ENCODE measurements at places on chromosomes 2 and 18.
A peak's percentile ranks its signal among the peaks of the same experiment; 100 is the strongest.

DNA sequence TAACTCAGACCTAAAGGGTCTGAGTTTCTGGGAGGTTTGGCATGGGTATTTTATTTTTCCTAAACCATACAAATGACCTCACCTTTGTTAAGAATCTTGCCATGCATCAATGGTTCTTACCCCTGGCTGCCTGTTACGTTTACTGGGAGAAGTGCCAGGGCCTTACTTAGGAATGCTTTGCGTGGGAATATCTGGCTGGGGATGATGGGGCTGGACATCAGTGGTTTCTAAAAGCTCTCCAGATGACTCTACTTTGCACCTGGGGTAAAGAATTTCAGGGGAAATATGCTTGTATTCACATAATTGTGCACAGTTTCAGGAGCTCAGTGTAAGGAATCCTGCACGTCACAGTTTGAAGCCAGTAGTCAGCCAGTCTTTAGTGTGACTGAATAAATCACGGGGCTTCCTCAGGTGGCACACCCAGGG lies 18.2 kb upstream of the DAW1 start:
- peak; percentile 81 for DNase-seq

GRCh38 chr18:2891526-2892431 lies 45.0 kb downstream of the EMILIN2 start:
- no peak for DNase-seq

DNA sequence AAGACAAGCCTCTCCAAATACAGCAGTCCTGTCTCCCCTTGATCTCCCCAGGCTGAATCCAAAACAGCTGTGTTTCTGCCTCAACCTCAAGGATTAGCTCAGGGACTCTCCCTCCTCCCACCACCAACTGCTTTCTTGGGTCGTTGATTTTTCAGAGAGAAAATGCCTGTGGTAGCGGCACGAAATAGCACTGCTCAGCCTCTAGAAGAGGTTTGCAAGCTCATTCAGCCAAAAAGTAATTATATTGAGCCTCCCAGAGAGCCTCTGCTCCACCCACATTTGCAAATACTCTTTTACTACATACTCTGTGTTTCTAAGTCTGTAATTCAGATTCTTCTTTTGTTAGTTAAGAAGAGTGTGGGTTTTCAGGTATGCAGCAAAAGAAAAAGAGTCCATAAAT lies 396.4 kb upstream of the TNP1 start:
- peak; percentile 78 for DNase-seq

GRCh38 chr2:174877751-174878150 lies 113.5 kb upstream of the CHRNA1 start:
- no peak for DNase-seq

DNA sequence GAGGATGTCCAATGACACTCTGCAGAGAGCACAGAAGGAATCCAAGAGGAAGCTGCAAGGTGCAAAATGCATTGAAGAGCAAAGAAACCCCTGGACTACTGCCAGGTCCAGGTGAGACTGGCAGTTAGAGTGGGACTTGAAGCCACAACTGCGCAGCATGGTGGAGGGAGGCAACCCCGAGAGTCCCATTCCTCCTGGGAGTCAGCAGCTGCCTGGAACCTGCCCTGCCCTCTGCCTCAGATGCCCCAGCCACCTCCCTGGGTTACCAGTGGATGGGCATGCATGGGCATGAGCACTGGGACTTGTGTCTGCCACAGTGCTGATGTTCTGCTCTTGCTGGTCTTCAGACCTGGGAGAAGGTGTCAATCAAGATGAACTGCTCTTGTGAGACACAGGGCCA lies 43.2 kb downstream of the ANKMY1 start:
- DNase-seq, result no peak

DNA sequence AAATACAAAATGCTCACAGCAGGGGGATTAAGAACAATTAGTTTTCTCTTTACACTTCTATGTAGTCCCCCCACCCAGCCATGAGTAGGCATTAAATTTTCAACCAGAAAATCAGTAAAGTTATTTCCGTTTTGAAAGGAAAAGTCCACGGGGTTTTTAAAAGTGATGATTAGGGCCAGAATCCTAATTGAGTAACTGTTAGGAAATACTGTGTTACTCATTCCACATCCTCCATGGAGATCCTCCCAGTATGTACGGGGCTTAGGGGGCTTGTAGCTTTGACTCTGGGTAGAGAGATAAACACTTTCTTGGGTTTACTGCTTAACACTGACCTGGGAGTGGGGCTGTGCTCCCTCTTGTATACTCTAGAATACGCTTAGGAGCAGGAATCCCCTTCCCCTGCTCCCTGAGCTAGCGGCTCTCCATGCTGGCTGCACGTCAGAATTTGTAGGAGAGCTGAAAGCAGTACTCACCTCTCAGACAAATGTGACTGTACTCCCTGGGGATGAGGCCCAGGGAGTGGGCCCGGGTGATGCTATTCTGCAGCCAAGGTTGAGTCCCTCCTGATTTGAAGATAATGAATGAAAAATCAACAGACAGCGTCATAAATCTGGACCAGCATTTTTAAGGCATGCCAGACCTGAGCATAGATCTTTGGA lies 100.5 kb downstream of the SLC4A3 start:
- DNase-seq, result peak; percentile 51

- DNase-seq, result peak; percentile 30
Measured at GRCh38 chr2:6914828-6915227, 2.4 kb upstream of the RNF144A start.

DNA sequence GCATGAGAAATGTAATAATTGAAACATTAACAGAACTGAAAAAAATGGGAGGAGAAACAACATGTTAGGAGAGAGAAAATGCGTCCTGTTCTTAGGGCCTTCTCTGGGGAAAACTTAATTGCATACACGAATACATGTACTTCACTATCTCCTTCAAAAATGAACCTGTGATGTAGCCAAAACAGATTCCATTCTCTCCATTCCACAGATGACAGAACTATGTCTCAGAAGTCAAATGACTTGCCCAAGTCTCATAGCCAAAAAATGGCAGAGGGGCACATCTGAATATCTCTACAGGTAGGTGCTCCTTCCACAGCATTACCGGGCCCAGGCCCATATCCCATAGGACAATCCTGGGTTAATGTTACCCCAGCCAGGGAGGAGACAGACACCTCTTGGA lies 3.9 kb upstream of the DCTN1 start:
- DNase-seq, result peak; percentile 27

GRCh38 chr2:193315428-193316091 lies 1120.8 kb upstream of the TMEFF2 start:
- DNase-seq, result no peak

- no peak for DNase-seq
Measured at GRCh38 chr18:13137670-13138419, 80.7 kb upstream of the LDLRAD4 start.

- DNase-seq, result no peak
Measured at GRCh38 chr2:47029737-47030524, 114.3 kb upstream of the MCFD2 start.

GRCh38 chr2:197145471-197146056 lies 165.0 kb downstream of the ANKRD44 start:
- DNase-seq, result no peak

DNA sequence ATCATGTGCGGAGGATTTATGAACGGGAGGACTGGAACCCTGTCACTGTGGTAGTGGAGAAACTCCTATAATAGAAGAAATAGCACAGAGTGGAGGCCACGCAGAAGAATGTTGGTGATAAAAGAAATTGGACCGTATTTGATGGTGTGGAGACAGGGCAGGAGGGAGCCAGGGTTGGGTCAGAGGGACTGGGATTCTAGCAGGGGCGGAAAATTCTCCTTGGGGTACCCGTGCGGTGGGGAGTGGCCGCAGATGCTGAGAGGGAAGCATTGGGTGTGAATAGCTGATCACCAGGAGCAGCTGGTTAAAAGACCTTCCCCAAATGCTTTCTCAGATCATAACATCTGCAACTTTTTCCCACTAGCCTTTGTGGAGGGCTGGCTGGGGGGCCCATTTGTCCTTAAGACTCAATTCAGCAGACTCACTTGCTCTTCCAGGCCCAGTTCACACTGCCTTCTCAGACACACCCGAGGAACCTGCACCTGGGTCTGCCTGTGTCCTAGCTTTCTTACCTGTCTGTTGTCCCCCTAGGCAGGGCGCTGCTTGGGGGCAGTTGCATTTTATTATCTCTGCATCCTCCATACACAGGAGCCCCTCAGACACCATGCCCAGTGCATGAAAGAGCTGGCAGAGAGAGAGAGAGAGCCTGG lies 7.1 kb downstream of the SH3BP4 start:
- DNase-seq, result no peak

- peak; percentile 51 for DNase-seq
Measured at GRCh38 chr18:74196220-74197119, 48.1 kb downstream of the TIMM21 start.

DNA sequence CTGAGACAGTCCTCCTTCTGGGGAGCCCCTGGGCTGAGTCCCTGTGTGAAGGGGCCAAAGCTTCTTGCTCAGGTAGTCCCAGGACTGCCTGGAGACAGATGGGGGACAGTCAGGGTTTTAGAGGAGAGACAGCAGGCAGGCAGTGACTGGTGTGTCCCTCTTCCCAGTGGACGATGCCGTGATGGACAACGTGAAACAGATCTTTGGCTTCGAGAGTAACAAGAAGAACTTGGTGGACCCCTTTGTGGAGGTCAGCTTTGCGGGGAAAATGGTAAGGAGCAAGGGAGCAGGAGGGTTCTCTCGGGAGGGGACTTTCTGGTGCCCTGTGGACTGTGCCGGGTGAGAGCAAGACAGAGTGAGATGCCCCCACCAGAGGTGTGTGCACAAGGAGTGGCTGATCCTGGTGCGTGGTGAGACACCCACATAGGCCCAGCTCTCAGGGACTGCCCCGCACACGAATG lies 74.8 kb downstream of the DYSF start:
- DNase-seq, result no peak

- no peak for DNase-seq
Measured at GRCh38 chr2:99395589-99396130, 58.5 kb downstream of the EIF5B start.

- DNase-seq, result no peak
Measured at GRCh38 chr2:225402210-225402776, 2.8 kb downstream of the NYAP2 start.

DNA sequence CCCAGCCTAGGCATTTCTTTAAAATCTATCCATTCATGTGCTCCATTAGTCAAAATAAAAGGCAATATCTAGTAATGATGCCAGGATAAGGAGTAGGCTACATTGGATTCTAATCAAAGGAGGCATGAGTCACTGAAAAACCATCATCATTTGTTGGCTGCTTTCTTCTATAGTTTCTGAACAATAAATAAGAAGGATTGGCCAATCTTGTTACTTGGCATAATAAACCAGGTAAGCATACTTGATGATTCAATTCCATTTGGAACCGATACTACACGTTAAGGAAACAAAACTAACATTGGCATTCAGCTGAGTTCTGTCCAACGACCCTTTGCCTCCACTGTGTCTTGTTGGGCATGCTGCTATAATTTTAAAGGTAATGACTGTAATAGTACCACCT lies 27.2 kb downstream of the ATP8B1 start:
- no peak for DNase-seq

DNA sequence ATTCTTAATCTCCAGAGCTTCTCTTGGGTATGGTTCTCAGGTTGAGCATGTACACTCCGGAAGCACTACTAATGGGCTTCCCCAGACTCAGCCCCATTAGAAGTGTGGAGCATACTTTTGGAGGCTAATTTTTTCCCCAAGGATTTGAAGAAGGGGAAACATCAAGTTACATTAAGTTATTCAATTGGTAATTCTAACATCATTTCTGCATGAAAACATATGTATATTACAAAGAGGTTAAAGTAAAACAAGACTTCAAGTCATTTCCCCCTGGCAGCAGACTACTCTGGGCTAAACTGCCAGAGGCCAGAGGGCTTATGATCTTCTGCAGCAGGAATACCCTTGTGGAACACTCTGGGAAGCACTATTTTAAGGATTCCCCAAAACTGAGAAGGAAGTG lies 227.7 kb upstream of the STK17B start:
- DNase-seq, result peak; percentile 44

DNA sequence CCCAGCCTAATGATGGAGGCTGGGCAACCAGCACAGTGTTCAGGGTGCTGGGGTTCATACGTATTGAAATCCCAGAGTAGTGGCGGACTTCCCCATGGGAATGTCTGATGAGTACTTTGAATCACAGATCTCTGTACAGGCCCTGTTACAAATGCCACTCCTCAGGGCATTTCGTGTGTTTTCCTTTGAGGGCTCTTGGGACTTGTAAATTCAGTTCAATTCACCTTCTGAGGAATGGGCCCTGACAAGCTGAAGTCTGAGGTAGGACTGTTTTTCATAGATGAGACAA lies 288 bp upstream of the RDH14 start:
- DNase-seq, result no peak

- no peak for DNase-seq
Measured at GRCh38 chr18:7927119-7927518, 360.0 kb downstream of the PTPRM start.

GRCh38 chr2:117190856-117191559 lies 623.5 kb upstream of the DDX18 start:
- DNase-seq, result no peak

- no peak for DNase-seq
Measured at GRCh38 chr2:99879481-99879880, 262.9 kb downstream of the AFF3 start.

DNA sequence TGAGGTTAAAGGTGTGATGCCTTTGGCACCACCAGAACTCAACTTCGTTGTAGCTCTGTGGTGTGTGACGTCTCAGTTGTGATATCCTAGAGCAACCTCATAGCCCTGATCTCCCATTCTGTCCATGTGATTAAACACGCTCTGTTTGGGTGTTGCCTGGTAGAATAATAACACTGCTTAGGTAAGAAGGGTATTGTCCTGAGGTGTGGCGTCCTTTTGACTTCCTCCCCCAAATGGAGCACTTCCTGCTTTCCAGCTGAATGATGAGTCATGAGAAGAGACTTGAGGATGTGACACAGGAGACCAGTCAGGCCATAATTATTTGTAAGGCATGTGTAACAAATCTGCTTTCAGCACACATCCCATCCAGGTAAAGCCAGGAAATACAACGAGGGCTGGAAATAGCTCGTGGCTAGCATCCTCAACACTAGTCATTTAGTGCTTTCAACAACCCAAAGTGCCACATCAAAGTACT lies 100.7 kb downstream of the RAPGEF4 start:
- DNase-seq, result peak; percentile 86

- no peak for DNase-seq
Measured at GRCh38 chr2:217254111-217254510, 394.2 kb upstream of the TNP1 start.

DNA sequence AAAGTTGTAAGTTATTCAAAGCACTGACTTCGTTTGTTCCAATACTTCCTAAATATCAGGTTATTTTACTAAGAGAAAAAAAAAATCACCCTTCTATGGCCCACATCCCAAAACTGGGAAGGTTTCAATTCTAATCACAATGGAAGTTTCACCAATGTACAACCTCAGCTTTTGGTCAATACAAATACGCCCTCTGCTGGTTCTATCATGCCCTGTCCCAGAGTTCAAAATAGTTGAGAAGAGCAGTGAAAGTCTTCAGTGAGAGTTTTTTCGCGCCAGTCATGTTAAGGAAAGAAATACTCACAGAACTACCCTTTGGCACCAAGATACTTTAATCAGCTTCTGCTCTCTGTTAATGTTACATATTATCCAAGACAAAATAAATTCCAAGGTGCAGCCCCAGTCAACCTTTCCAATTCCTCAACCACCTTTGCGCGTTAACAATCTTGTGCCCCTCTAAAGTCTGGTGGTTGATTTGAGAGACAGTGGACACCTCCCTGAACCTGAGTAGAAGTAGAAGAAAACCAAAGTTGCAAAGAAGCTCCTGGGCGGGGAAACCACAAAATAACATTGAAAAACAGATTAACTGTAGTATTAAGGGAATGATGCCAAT lies 59.9 kb downstream of the SUMO1 start:
- peak; percentile 77 for DNase-seq

GRCh38 chr2:27448381-27448780 lies 6.2 kb downstream of the KRTCAP3 start:
- no peak for DNase-seq

Data from fibroblast of skin of right biceps (primary cell).